Fibroblast of the aortic adventitia (primary cell): ENCODE measurements at places on chromosomes 13 and 19. TPM values are rescaled to one million over a fixed set of nuclear protein-coding genes. Genes with fewer than 3 reads are reported as not detected.

The ZNF653 gene
- 3.2 and 5.9 TPM in 2 replicates for total RNA-seq

The OR4F17 gene
- total RNA-seq, result not detected in 2 replicates

The CLDN10 gene
- total RNA-seq, result 0.27 TPM in 1 of 2 replicates, not detected in the other

The ZNF844 gene
- total RNA-seq, result 2.0 and 11.1 TPM in 2 replicates

The VAV1 gene
- not detected in 2 replicates for total RNA-seq

The KLK15 gene
- not detected in 2 replicates for total RNA-seq

The METTL21C gene
- total RNA-seq, result 1.8 TPM in 1 of 2 replicates, not detected in the other

The ZNF726 gene
- total RNA-seq, result 0.33 and 3.2 TPM in 2 replicates

The TMEM145 gene
- total RNA-seq, result not detected in 2 replicates

The RYR1 gene
- total RNA-seq, result under 0.01 TPM in 1 of 2 replicates, not detected in the other

The KCNJ14 gene
- total RNA-seq, result 0.54 and 1.3 TPM in 2 replicates

The KCNC3 gene
- total RNA-seq, result not detected in 2 replicates

The PLVAP gene
- total RNA-seq, result 0.09 TPM in 1 of 2 replicates, not detected in the other

The HSH2D gene
- total RNA-seq, result not detected in 2 replicates

The GSX1 gene
- not detected in 2 replicates for total RNA-seq

The KLK10 gene
- 0.27 TPM in 1 of 2 replicates, not detected in the other for total RNA-seq

The ACP7 gene
- 0.45 TPM in 1 of 2 replicates, not detected in the other for total RNA-seq
